Peyer's patch (tissue), 4 donors: ENCODE measurements at places on chromosomes 16 and 17.

- DNase-seq = no peak
These were observed 38.3 kb downstream of the SCPEP1 start for GRCh38 chr17:57016071-57016763.

GRCh38 chr16:81520560-81521135, 76.0 kb downstream of the CMIP start:
- no peak for DNase-seq

- no peak for DNase-seq
These were observed 7.6 kb upstream of the CMTR2 start for GRCh38 chr16:71296584-71297340.

DNA sequence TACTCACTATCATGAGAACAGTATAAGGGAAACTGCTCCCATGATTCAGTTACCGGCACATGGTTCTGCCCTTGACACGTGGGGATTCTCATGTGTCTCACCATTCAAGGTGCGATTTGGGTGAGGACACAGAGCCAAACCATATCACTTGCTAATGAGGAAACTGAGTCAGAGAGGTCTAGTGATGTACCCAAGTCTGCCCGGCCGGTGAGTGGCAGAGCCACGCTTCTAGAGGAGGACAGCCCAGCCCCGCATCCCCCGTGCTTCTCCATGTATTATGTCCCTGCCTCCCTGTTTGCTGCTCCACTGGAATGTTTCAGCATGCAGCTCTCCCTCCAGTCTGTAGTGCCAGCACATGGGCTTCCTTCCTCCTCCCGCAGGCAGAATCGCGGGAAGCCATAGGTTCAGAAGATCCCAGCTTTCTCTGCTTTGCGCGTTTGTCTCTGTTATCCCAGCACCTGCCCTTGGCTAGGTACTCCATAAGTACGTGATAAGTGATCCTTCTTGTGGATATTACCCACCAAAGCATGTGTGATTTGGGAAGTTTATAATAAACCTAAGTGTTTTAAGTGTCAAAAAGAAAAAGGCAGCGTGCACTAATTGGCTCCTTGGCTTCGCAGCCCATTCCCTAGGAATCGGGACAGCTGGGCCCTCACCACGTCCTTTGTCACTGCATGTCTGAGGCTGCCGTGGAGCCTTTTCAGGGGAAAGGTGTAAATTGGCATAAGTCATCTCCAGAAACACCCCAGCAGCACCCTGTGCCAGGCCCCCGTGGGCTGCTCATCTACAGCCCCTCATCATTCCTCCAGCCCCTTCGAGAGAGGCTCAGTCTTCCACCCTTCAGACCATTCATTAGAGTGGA, 103.8 kb downstream of the CLEC16A start:
- DNase-seq = no peak

DNA sequence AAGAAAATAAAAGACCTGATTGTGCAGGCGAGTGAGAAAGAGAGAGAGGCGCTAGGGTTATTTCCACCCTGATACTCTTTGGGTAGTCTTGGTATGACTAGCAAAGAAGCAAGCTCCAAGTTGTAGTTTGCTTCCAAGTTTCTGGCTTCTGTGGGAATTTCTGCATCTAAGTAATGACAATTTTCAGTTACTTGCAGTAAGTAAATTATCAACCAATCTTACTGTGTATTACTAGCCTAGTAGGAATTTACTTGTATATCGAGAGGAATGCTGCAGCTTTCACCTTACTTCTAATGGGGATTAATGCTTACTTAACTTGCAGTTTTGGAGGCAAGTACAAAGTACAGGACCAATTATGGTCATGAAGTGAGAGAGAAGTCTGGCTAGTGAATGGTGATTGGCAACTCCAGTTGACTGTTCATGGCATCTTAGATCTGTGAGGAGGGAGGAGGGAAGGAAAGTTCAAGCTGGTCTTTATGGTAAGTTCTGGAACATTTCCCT, 31.9 kb downstream of the TENT4B start:
- no peak for DNase-seq

DNA sequence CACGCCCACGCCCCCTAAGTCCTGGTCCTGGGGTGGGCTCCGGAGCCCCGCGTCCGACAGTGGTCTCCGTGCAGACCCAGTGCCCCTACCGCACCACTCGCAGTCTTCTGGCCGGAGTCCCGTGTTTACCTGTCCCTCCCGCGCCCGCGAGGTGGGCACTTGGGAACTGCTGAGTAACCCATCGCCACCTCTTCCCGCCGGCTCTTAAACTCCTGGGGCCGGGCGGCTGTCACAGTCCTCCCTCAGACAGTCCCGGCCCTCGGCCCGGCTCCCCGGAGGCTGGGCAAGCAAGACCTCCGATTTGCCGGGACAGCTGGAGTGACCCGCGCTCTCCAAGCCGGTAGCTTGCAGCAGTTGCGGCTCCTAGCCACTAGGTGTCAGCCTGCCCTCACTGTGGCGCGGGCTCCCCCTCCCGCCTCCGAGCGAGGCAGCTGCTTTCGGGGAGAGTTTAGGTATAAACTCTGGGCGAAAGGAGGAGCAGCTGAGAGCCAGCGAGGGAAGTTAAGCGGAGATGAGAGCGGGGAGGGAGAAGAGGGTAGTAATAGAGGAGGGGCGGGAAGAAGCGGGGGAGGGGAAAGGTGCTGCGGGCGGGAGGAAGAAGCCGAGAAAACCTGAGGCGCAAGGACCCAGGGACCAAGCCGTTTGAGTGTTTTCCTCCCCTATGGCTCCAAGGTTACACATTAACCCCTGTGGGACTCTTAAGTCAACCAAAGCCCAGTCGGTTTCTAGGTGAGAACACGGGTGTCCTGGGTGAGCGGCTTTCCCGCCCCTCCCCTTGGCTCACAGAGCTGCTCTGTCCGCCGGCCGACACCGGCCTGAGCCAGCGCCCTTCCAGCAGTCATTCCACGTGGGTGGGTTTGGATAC, 826 bp upstream of the TLCD1 start:
- DNase-seq = peak; percentile 97

DNA sequence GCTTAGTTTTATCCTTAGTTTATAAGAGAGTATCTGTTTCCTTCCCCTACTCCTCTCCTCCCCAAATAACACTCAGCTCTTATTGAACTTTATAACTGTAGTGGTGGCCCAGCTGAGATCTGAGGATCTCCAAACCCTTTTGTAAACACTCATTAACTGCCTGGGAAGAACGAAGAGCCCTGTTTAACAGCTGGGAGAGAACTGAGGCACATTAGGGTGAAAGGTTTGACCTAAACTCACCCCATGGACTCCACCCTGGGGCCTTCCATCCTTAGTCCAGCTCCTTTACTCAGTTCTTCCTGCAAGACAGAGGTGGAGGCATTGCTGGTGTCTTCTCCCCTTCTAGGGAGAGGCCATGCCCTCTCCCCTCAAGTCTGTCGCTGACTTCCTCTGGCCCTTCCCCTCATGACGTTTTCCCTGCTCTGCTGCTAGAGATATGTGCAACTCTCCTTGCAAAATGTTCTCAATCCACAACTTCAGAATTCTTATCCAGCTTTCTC, 1.2 kb upstream of the RARA start:
- DNase-seq = peak; percentile 50

DNA sequence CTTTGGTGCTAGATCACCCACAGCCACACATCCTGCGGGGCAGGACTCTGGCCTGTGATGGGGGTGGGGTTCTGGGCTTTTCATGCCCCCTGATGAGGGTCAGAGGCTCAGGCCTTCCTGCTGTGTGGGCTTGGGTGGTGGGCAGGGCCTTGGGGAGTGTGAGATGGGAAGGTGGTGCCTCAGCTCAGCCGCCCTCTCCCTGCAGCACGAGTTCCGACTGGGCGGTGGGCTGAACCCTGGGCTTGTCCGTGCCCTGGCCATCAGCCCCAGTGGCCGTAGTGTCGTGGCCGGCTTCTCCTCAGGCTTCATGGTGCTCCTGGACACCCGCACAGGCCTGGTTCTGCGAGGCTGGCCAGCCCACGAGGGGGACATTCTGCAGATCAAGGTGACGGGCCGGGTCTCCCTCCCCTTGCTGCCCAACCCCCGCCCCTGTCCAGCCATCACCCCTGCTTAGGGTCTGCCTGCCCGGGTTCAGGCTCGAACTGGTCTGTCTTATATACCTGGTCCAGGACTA, 6.8 kb upstream of the SERPINF2 start:
- no peak for DNase-seq

- no peak for DNase-seq
These were observed 266.4 kb downstream of the MRTFB start for GRCh38 chr16:14337303-14338191.
